ENCODE measurements at places on chromosomes 2 and 18.

DNA sequence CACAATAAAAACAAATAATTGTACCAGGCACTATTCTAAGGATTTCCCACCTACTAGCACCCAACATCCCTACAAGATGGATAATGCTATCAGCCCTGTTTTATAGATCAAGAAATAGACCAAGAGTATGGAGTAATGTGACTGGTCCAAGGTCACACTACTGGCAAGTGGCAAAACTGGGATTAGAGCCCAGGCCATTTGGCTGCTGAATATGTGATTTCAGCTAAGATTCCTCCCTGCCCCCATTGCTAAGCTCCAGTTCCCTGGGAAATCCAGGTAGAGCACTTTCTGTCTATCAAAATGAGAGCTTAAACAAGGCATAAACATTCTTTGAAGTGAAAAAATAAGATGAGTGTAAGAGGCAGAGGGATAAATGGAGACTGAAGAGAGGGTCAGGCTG lies 157.8 kb downstream of the DNAH6 start:
- no peak for DNase-seq

GRCh38 chr18:58194028-58194427 lies 150.0 kb downstream of the NEDD4L start:
- peak; percentile 60 for DNase-seq

DNA sequence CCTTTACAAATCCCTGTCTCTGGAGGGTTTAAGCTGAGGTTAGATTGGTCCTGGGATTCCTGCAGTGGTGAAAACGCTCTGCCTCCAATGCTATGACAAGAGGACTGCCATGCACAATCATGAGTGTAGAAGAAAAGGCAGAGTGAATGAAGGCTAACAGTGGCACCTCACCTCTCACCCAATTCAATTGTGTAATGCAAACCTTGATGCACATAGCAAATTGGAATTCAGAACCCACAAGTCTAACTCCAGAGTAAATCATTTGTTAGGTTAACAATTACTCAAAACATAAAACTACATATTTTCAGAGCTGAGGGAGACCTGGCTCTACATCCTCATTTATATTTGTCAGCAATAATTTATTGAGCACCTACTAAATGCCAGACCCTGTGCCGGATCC lies 1.8 kb downstream of the TGFBRAP1 start:
- peak; percentile 11 for DNase-seq

DNA sequence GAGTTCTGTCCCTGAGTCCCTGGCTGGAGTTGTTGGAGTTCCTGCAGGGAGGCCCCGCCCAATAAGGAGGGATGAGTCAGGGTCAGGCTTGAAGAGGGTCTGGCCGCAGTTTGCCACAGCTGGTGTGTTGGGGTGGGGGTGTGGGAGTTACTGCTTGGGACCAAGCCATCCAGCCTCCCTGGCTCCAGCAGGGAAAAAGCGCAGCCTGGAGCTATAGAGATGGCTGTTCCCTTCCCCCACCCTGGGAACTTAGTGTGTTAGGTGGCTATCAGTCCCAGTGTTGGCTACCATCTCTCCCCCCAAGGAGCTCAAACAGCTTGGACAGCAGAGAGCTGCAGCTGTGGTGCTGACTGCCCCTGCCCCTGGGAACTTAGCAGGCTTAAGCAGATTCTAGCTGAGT lies 13.2 kb upstream of the TANK start:
- DNase-seq = no peak

- no peak for DNase-seq
Observed at GRCh38 chr2:8841932-8842331, 4.5 kb upstream of the KIDINS220 start.

All from EH (cell line).